H4 (cell line): ENCODE measurements at places on chromosomes 5 and 9. TPM values are rescaled to one million over a fixed set of nuclear protein-coding genes. Genes with fewer than 3 reads are reported as not detected.

The ACOT12 gene
- not detected in 2 replicates for total RNA-seq

DNA sequence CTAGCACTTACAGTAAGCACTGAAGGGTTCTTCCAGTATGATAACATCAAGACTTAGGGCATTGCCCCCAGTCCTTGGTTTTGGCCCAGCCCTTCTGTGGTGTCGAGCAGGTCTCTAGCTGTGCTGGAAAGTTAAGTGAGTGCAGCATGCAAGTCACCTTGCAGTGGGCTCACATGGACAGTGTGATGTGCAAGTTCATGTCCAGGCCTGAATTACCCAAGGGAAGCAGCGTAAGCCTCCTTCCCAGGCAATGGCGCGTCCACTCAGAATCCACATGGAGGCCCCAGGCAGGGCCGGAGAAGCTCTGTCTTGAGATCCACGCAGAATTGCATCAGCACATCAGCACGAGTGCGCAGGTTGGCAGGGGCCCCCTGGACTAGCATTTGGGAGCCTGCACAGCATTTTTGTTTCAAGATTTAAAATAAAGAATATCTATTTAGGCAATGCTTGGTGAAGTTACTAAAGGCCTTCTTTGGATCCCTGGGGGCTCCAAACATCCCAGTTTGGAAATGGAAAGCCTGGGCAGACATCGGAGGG, 108.4 kb upstream of the ALDH1B1 start:
- DNase-seq, result no peak

DNA sequence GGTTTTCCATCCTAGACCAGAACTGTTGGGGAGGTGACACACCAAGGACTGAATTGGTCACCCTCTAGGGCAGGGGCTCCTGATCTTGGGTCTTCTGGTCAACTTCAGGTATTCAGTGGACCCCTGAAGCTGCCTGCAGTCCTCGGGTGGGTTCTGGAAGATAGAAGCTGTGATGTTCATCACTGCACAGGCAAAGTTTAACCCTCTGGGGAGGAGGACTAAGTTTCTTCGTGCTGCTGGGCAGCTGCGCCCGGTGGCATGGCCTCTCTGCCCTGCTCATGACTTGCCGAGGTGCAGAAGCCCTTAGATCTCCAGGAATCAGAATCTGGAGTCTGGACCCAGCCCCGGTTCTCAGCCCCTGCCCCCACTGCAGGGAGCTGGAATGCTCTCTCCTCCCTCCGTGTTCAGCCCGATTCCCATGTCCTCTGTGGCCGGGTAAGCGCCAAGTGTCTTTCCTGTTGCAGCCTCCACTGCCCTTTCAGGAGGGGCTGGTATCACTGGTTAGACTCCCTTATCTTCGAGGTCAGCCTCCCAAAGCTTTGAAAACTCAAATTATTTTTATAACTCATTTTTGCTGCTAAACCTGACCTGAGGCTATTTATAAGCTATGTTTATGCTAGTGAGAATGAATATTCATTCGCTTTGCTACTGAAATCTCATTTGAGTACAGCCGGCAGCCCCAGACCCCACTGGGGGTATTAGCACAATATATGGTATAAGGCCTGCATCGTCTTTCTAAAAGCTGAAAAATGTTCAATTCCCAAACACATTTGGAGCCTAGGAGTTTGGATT, 1.7 kb downstream of the LAMC3 start:
- no peak for DNase-seq

DNA sequence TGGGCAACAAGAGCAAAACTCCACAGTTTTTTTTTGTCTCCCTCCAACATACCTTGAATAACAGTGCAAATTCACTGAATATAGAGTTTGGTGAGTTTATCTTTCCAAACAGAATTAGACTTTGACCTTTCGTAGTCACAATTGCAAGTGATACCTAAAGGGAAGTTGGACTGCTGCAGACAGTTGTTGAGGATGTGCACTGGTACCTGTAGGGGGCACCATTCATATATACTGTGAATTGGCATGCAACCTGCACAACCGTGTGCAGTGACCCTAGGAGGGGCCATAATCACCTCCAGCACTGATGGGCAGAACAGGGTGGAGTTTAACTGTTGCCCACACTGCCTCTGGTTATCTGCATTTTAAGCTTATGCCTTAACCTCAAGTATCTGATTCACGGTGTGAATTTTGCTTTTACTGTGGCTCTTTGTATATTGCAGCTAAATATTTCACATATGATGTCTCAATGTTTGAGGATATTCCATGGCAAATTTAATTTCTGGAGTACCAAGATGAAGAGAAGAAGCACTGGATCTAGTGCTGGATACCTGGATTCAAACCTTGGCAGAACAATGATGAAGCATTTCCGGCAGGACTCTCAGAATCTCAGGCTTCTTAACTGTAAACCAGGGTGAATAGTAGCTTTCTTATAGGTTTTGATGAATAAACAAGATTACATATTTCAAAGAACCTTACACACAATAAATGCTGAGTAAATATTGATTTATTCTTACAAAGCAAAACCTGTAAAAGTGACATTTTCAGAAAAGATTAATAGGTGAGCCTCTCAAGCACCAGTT, 144.3 kb downstream of the ACTBL2 start:
- peak; percentile 66 for DNase-seq

GRCh38 chr5:59467969-59468368, 425.6 kb downstream of the PDE4D start:
- no peak for DNase-seq

DNA sequence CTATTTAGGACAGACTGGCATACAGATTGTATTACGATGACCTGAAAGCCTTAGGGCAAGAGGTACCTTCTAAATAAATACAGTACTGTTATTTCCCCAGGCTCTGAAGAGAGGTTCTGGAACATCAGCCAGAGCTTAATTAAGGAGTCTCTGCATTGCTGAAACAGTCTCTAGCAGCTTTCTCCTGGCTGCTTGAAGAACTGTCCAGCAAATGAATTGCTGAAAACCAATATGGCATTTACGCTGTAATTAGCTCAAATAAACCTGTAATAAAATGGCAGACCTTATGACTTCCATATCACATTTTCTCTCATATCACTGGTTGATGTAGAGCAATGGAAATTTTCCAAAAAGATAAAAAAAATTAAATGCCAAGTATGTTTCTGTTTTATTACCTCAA, 636.3 kb downstream of the GABRG2 start:
- DNase-seq, result no peak

- no peak for DNase-seq
Measured at GRCh38 chr5:158212917-158213316, 354.0 kb upstream of the CLINT1 start.

- no peak for DNase-seq
Measured at GRCh38 chr5:147752033-147752432, 30.5 kb downstream of the JAKMIP2 start.

The FAM219A gene
- total RNA-seq, result 13.6 and 17.9 TPM in 2 replicates

GRCh38 chr9:116144555-116144954, 9.0 kb upstream of the PAPPA start:
- no peak for DNase-seq

DNA sequence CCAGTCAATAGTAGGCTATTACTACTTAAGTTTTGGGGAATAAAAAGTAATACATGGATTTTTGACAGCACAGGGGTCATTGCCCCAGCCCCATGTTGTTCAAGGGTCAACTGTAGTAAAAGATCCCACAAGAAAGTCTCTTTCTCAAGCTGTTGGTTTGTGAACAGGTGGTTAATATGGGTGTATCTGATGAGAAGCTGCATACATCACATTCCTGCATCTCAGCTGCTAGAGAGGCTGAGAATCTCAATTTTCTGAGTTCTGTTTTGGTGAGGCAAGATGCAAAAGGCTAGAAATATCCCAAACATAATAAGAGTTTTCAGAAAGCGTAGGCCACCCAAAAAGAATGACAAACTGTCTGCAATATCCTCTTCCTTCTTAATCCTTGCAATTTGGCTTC, 76.8 kb upstream of the DAPK1 start:
- DNase-seq, result no peak

- DNase-seq, result no peak
Measured at GRCh38 chr5:88929385-88929784, 46.4 kb upstream of the MEF2C start.

The C7 gene
- total RNA-seq, result 1.3 and 4.0 TPM in 2 replicates

- no peak for DNase-seq
Measured at GRCh38 chr5:121182788-121183490, 668.7 kb upstream of the FTMT start.

DNA sequence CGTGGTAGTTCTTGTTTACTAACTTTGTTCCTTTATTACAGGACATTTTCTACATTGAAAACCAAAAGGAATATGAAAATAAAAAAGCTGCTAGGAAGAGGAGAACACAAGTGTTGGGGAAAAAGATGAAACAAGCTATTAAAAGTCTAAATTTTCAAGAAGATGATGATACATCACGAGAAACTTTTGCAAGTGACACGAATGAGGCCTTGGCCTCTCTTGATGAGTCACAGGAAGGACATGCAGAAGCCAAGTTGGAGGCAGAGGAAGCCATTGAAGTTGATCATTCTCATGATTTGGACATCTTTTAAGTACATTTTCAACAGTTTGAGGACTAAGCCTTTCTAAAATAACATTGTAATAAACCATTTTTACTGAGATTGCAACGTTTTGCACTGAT, 23.8 kb downstream of the PHAX start:
- DNase-seq, result peak; percentile 47

The KIF20A gene
- 130 and 131 TPM in 2 replicates for total RNA-seq

The SLC28A3 gene
- 0.02 TPM in 1 of 2 replicates, not detected in the other for total RNA-seq

GRCh38 chr5:67183859-67184258, 12.7 kb downstream of the CD180 start:
- no peak for DNase-seq

- DNase-seq, result no peak
Measured at GRCh38 chr5:103177543-103177942, 57.4 kb downstream of the PPIP5K2 start.

The DIPK1B gene
- total RNA-seq, result 3.8 and 6.1 TPM in 2 replicates

DNA sequence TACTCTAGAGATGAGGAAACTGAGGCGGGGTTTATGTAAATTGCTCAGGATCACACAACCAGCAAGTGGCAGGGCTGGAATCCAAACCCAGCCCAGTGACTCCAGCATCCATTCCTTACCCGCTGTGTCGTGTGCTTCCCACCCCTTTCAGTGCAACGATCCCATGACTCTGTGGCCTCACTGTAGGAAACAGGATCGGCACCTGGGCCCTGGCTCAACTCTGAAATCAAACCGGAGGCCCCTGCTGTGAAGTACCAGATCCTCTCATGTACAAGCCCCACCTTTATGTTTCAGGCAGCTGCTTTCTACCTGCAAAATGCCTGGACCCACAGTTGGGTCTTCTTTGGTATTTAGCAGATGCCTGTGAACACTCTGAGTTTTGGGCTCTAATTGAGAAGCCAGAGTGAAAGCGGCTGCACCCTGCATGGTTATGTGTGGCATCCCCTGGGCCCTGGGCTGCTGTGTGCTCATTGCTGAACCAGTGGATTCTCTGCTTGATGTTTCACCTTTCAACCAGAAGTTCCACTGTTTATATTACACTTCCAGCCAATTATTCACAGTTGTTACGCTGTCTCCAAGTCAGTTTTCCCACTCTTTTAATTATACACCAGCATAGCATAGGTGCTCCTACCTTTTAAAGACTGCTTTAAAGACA, 36.7 kb downstream of the ABLIM3 start:
- DNase-seq, result no peak

GRCh38 chr5:4954048-4954447, 186.1 kb upstream of the ADAMTS16 start:
- DNase-seq, result no peak

The ENHO gene
- 1.9 and 2.3 TPM in 2 replicates for total RNA-seq

DNA sequence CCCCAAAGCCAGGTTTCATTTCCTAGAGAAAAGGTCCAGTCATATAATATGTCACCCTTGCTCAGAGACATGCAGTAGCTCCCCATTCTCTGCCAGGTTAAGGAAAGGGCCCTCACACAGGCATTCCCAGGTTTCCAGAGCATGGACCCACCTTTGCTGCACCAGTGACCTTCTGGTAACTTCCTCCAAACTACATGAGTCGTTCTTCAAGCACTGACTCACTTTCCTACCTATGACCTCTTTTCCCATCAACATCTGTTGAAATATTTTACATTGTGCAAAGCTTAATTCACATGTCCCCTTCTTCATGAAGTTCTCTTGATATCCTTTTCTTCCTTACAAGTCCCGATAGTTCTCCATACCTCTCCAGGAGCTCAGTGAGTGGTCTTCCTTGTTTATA, 25.9 kb downstream of the SH3TC2 start:
- DNase-seq, result no peak

The SSBP2 gene
- total RNA-seq, result 73.4 and 109 TPM in 2 replicates

GRCh38 chr5:56108246-56108645, 113.5 kb upstream of the IL6ST start:
- DNase-seq, result no peak

DNA sequence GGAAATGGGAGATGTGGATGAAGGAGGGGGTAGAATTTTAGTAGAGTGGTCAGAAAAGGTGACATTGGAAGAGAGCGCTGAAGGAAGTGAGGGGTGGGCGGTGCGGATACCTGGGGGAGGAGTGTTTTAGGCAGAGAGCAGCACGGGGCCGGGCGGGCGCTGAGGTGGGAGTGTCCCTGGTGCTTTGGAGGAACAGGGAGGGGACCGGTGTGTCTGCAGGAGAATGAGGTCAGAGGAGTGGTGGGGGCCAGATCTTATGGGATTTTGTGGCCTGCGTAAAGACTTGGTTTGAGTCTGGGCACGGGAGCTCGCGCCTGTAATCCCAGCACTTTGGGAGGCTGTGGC, 5.8 kb upstream of the PSD2 start:
- DNase-seq, result no peak

- DNase-seq, result no peak
Measured at GRCh38 chr9:70617033-70617828, 202.8 kb upstream of the KLF9 start.

The RNF183 gene
- not detected in 2 replicates for total RNA-seq

- DNase-seq, result no peak
Measured at GRCh38 chr5:78506261-78507024, 142.1 kb downstream of the LHFPL2 start.

DNA sequence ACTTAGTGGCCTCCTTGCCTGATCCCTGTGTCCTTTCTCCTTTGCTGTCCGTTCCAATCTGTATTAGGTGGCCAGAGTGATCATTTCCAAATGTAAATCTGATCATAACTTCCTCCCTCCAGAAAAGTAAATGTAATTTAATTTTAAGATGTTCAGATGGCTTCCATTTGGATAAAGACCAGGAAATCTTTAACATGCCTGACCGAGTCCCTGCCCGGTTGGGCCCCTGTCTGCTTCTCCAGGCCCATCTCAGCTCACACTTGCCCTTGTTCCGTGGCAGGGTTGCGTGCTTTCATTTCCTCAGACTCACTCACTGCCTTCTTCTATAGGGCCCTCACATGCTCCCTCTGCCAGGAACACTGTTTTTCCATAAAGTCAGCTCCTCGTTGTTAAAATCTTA, 7.6 kb downstream of the MAP3K1 start:
- DNase-seq, result no peak

The AMBP gene
- 6.6 and 9.9 TPM in 2 replicates for total RNA-seq

DNA sequence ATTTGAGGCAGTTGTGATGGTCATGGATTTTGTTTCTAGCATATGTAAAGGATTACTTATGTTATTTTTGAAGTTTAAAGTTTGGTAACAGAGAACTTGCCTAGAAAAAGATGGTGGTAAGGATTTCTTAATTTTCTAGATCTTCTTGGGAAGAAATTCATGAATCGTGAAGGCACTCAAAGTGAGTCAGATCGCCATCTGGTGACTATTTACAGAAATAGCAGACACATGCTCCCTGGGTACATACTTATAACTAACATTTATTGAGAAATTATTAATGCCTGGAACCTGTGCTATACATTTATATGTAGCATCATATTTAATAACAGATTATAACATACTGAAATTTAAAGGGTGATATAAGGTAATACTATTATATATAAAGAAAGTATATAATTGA, 299.7 kb downstream of the IZUMO3 start:
- peak; percentile 7 for DNase-seq
